Fibroblast of gingiva (primary cell): ENCODE measurements at places on chromosomes 5 and 9.

DNA sequence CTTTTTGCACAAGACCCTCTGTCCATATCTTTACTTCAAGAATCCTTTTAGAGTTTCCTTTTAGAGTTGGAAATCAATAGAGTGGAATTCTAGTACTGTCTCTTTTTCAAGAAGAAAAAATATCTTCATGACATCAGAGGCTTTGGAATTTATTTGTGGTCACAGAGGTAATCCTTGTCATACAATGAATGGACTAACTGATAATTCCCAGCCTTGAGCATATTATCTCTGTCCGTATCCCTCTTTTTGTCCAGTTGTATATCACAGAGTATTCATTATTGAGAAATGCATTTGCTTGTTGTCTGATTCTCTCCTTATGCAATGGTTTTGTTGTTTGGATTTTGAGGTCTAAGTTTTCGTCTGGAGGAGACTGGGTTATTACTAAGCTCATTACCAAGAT lies 82.0 kb upstream of the HAPLN1 start:
- no peak for DNase-seq

DNA sequence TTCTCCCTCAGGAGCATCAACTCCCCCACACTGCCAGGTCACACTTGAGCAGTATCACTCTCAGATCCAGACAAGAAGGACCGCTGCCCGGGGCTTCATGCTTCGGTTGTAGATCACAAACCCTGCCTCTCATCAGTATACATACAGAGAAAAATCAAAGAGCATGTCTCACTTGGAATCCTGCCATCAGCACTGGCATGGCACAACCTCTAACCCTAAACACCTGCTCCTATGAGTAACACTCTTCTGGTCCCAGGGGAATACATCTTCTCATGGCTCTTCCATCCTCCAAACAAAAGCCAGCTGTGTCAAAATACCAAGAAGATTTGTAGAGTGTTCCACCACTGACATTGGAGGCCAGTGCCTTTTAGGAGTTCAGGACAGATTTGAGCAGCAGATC lies 84.8 kb upstream of the MIER3 start:
- no peak for DNase-seq

DNA sequence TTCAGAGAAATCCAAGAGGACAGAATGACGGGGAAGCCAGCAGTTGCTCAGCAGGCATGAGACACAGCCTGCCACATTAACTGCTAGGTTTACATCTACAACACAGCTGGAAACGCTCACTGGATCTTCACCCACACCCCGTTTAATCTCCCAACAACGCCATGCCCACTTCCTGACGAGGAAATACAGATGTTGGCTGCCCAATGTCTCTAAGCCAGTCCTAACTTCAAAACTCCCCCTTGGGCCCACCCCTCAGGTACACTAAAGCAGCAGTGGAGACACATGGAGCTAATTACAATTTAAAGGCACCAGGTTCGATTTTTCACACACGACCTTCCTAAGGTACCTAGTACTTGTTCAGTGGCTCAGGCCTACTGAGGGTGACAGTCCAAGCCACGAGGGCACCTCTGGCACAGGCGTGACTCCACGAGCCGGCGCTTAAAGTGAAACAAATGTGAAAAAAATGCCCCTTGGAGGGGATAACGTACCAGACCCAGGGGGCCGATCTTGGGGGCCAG lies 904 bp downstream of the RPL12 start:
- peak; percentile 44 for DNase-seq

DNA sequence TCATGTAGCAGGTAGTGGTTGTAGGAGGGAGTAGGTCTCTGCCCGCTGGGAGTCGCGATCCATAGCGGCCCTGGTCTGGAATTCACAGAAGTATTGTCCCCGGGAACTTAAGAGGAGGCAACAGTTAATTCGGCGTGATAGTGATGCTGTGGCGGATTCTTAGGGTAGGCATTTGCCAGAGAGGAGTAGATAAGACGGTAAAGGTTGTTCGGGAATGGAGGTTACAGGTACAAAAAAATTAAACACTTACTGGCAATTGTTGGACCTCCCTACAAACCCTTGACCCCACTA lies 679 bp downstream of the SMC5 start:
- no peak for DNase-seq

DNA sequence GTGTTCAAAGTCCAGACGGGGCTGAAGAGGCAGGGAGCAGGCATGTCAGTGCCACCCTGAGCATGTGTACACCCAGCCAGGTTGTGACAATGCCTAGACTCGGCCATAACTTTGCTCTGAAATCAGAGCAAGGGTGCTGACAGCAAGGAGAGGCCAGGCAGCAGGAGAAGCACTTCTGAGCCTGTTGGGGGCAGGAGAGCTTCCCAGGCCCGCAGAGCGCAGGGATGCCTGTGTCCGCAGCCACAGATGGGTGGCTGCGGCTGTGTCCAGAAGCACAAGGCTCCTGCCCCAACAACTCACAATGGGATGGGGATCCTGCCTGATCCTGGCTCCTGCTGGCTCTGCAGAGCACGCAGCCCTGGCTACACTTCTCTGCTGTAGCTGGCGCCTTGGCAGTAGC lies 373.9 kb downstream of the CHSY3 start:
- no peak for DNase-seq

DNA sequence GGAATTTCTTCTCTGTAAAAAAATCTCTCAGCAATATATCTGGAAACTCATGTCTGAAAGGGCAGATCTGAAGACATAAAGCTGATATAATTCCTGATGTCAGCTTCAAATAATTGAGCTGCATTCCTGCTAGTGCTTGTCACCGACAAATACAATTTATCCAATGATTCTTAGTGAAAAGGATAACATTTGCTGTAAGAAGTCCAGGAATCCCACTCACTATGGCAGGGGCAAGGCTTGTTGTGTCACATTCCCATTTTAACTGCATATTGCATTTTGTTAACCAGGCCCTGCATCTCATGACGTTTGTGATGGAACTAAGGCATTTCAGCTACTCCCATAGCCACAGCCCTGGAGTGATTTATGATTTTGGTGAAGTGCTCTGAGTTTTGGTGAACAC lies 160.1 kb upstream of the DAB2 start:
- no peak for DNase-seq

DNA sequence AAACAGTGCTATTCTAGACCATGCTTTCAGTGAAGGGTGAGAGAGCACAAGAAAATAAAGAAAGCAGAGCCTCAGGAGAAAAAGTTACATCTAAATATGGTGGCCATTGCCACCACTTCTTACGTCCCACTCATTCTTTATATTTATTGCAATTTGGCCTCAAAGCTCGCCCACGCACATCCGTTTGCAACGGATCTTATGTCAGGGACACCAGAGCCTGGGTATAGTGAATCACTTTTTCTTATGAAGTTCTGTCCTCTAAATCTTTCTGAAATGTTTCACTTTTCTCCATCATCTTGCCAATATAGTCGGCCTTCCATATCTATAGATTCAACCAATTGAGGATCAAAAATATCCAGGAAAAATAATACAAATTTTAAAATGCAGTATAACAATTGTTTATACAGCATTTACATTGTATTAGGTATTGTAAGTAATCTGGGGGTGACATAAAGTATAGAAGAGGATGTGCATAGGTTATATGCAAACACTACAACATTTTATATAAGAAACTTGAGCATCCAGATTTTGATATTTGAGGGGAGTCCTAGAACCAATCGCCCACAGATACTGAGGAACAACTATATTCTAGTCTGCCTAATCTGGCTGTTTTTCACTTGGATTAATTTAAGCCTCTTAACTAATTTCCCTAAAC lies 35.2 kb downstream of the GOLPH3 start:
- DNase-seq: no peak

DNA sequence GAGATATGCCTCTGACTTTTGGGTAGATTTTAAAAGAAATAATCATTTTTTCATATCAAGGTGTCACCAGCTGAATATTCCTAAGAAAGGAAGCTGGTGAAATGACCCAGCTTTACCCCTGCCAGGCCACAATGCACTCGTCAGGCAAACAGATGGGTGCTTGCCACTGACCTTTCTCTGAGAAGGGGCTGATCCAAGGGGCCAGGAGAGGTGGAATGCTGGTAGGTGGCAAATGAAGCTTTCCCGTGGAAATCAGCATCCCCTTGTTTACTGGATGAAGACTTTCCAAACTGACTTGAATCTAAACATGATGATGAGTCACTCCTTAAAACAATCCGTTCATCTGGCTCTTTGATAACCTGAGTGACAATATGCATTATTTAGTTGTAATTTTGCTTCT lies 44.3 kb upstream of the PLPP6 start:
- no peak for DNase-seq

DNA sequence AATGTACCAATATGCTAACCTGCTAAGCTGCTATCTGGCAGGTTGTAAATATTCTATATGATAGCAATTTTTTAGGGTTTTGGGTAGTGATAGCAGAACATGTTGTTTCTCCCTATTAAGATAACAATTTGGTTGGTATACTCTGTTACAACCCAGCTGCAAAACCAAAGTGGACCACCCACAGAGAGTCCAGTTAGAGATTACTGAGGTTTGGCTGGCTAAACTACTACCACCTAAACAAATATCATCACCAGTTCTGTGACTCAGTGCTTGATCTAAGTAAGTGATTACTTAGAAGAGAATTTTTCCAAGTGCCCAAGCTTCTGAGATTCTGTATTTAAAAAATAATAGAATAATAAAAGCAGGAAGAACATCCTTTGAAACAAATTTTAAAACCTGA lies 72.3 kb downstream of the XRCC4 start:
- DNase-seq: no peak

DNA sequence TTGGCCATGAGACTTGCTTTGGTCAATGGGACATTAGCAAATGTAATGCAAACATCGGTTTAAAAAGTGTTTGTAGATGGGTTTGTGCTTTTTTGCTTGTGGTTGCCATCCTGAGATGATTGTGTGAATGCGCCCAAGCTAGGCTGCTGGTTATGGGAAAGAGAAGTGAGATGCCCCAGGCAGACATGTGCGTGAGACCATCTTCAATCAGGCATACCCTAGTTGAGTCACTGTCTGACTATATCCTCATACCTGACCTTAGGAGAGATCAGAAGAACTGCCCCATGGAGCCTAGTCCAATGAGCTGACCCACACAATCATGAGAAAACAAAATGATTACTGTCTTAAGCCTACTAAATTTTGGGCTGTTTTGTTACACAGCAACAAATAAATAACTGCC lies 36.8 kb upstream of the ZNF608 start:
- no peak for DNase-seq

DNA sequence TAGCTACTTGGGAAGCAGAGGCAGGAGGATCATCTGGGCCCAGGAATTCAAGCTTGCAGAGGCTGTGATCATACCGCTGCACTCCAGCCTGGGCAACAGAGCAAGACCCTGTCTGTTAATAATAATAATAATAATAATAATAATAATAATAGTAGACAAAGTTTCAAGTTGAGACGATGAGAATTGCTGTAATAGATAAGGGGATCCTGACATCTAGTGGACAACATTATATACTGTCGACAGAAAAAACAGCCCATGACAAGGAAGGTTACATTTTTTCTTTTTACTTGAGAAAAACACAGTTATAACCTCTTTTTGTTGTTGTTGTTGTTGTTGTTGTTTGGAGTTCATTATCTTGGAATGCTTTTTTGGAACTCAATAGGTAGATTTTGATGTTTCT lies 35.3 kb downstream of the NDFIP1 start:
- peak; percentile 27 for DNase-seq

DNA sequence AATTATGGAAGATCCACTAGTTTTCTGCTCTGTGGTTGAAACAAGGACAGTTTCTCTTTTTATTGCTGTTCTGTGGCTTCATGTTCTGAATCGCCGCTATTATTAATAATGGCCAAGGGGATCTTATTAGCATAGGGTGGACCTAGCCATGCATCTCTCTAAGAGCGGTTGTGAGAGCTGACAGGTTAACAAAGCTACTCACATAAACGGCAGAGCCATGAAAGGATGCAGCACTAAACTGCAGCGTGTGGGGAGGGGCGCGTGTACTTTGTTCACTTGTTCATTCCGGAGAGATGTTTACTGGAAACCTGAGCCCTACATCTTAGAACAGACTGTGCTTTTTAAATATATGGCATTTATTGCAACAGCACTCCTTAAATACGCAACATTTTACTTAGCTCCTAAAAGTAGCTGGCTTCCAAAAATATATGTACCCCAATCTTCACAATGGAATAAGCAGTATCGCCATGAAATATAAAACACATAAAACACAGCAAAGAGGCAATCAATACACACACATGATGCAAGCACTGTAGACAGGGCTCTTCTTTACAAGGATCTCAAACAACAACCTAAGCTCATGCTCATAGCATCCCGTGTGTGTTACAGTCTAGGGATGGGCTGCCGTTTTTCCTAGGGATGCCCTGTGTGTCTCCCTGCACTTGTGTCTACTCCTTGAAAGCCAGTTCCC lies 424.6 kb downstream of the MED10 start:
- DNase-seq: no peak

DNA sequence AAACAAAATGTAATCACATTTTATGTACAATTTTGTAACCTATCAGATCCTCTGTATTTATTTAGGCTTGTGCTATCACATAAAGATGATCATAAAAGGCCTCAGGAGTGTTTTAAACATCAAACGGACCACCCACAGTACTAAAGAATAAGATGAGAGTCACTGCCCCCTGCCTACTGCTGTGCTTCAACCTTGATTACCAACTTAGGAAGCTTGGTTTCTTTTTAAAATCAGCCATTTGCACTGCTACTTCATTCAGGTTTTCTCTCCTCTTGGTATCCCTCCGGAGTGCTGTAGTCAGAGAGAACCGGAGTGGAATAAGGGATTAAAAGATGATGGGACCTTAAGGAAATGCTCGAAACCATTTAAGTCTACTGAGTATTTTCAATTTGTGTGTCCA lies 6.9 kb downstream of the C7 start:
- DNase-seq: no peak

- DNase-seq: no peak
Observed at GRCh38 chr9:126128494-126129142, 198.0 kb upstream of the MVB12B start.

DNA sequence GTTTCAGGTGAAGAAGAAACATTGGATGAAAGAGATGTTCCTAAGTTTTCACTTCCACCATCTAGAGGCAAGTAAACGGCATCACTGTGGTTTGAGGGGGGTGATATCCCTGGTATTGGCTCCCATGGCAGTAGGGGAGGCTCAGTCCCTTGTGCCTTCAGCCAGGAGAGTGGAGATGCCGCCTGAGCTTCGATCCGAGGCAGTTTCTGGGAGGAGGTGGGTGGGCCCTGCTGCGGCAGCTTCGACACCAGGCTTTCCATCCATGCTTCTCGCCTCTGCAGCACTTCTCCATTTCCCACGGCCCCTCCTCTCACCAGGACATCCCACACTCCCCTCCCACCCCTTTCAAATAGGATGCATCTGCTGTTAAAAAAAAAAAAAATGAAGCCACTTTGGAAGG lies 258.3 kb downstream of the GADD45G start:
- DNase-seq: no peak

- DNase-seq: no peak
Observed at GRCh38 chr9:35845824-35846771, 17.1 kb downstream of the TMEM8B start.

- peak; percentile 51 for DNase-seq
Observed at GRCh38 chr9:134730011-134730760, 88.6 kb downstream of the COL5A1 start.

GRCh38 chr5:101846496-101846895 lies 449.6 kb downstream of the SLCO4C1 start:
- no peak for DNase-seq

- no peak for DNase-seq
Observed at GRCh38 chr9:87497080-87497603, 525 bp upstream of the DAPK1 start.
